ENCODE measurements at places on chromosomes 5 and 9.

GRCh38 chr5:176650354-176650884 is 3.1 kb downstream of the TSPAN17 start:
- no peak for DNase-seq

GRCh38 chr9:2559192-2560152 is 62.1 kb upstream of the VLDLR start:
- no peak for DNase-seq

DNA sequence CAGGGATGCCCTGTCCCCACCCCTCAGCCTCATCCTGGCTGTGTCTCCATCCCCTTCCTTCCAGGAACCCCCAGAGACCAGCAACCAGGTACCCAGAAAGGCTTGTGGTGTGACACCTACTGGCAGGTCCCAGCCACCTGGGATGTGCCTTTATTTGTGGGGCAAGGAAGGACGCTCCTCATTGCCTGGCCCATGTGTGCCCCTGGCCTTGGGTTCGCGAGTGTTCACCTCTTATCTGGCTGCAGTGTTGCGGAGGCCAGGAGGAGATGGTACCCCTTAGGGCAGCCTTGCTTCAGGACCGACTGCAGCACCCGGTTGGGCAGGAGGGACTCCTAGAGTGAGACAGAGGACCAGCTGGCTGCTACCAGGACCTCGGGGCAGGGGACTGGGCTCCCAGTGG is 8.8 kb downstream of the C9orf50 start:
- no peak for DNase-seq

- DNase-seq: no peak
Measured at GRCh38 chr9:135908093-135908753, 877 bp upstream of the CAMSAP1 start.

DNA sequence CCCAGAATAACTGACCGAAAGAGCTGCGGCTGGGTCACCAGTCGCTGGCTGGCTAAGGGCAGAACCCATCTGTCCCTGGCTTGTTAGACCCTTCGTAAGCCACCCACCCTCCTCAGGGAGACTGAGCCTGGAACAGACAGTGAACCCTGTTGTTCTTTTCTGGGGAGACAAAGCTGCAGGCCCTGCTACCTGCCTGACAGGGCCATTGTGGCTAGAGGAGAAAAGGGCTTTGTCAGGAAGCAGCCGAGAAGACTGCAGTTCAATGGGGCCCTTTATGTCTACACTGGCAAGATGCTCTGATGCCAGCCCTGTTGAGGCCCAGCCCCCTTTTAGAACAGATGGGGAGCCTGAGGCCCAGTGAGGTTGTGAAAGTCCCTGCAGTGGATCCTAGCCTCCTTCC is 3.7 kb upstream of the NIPAL4 start:
- DNase-seq: no peak

Measured in activated CD4-positive, alpha-beta T cell treated with anti-CD3 and anti-CD28 coated beads, Interleukin-2, amount 50 U/mL, for 4 hours (primary cell).